ENCODE measurements at places on chromosomes 16 and 17.

DNA sequence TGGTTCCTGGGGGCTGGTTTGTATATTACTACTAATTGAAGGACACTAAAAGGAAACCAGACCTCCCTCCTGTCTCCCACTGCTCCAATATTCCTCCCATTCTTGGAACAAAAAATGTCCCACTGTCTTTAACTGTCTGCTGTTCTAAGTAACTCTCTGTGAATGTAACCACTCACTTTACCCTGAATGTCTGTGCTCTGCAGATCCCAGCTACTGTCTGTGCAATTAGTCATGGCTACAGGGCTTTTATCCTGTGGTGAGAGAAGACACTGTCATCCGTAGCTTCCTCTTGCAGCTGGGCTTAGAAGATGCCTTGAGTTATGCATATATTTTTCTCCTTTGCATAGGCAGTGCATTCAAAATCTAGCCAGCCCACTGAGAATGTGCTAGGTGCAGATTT is 853.8 kb downstream of the CDH8 start:
- no peak for ATAC-seq

DNA sequence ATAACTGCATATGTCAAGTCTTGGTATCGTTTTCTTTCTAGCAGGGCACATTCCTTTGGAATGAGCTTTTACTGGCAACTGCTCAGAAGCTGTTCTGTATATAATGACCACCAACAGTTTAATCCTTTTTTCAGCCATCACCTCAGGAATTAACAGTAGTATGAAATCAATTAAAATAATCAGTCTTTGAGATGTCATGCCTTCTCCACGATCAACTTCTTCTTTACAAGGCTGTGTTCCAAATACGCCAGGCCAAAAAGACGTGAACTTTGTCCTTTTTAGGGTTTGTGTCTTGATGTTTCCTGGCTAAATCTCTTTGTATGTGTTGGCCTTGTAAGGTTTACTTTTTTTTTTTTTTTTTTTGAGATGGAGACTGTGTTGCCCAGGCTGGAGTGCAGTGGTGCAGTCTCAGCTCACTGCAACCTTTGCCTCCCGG is 54.9 kb downstream of the ABCC1 start:
- peak; percentile 61 for ATAC-seq

- ATAC-seq: no peak
These were observed 98.3 kb downstream of the RPGRIP1L start for GRCh38 chr16:53605356-53605755.

GRCh38 chr17:76368545-76368944 is 14.8 kb upstream of the PRPSAP1 start:
- ATAC-seq: no peak

GRCh38 chr17:3666516-3666915 is 1.9 kb downstream of the TAX1BP3 start:
- no peak for ATAC-seq

DNA sequence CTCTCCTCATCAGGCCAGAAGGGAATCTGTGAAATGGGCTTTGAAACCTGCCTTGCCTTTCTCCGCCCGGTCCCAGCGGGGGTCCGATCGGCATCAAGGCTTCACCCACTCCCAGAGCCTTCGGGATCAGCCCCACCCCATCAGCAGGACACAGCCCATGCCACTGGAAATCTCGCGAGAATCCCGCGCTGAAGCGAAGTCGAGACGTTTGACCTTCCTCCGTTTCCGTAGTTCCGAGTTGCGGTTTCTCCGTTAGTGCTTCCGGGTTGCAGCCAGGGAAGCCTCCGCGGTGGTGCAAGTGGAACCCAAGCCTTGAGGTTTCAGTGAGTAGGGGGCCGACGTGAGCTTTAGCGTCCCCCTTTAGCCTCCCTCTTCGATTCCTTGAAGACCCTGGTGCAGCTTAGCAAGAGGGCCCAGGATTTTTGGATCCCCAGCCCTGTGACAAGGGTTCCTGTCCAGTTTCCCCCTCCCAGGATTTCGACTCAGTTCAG is at the start of gene COASY:
TSS of gene COASY (plus strand) at position 252 of the 491 bp plus-strand sequence. CDS start 475 bp downstream, outside the sequence.
- peak; percentile 81 for ATAC-seq

Data from gastroesophageal sphincter (tissue), 4 donors.